ENCODE measurements at places on chromosomes 1 and 21.

GRCh38 chr1:229091721-229092136 is 179.2 kb upstream of the RAB4A start:
- DNase-seq = no peak

DNA sequence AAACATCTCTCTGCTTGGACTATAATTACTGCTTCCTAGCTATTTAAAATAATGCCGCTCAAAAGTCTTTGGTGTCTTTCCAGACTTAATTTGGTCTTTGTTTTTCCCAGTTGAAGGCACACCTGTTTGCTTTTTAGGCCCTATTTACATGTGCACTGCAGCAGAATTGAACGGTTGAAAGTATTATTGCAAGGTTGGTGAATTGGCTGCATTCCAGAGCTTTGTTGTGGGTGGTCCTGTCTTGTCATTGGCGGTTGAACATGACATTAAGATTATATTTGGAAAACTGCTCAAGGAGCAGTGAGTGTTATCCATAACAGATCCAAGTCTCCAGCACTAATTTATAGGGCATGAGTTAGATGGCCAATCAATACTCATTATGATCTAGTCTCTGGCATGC is 656.3 kb downstream of the PTPRC start:
- DNase-seq = no peak

GRCh38 chr1:160534823-160535605 is 12.0 kb upstream of the SLAMF6 start:
- no peak for DNase-seq

DNA sequence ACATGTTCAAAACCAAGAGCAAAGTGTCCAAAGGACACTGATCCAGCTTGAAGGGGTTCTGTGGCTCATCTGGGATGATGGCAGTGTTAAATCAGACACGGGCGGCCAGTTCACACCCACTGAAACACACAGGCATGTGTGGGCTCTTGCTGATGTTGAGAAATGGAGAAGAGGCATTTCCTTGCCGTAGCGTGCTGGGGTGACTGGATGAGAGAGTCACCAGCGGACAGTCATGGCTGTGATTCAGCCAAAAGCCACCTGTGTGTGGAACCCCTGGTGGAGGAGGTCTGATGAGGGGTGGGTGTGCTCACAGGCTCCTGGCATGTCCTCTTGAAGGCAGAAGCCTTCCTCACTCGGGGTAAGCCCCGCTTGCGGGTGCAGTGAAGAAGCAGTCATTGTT is 7.2 kb downstream of the C1orf35 start:
- DNase-seq = no peak

- DNase-seq = no peak
These were observed 1.4 kb downstream of the MAGI3 start for GRCh38 chr1:113391649-113392271.

- DNase-seq = no peak
These were observed 106.5 kb downstream of the UCHL5 start for GRCh38 chr1:192952646-192953045.

DNA sequence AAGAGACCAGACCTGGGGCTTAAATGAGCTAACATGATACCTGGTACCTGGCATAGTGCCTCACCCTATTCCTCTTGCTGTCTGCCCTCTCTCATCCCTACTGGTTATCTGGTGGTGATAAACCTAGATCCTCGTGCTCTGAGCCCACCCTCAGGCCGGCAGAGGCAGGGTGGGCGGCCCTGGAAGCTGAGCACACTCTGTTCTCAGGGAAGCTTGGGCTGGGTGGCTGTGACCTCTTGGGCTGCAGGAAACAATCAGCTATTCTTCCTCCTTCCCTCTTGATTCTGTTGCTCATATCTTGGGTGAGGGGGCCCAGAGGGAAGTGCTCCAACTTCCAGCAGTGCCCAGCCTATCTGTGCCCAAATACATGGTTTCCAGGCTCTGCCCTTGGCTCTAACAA is 42.0 kb downstream of the SDC3 start:
- DNase-seq = no peak

DNA sequence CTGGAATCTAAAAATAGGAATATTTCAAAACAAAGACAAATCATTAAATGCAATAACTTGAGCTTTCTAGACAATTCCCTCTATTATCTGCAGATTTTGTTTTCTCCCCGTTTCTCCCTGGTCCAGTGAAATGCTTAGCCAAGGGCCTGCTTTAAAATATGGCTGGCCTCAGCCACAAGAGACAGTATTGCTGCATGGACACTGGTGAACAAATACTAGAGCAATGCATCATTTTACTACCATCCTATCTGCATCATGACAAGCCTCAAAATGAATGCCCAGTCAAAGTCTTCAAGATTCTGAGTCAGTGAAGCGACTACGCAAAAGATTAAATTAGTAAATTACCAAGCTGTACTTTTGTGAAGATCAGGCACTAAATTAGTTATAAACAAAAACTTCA is 80.5 kb downstream of the ENAH start:
- DNase-seq = no peak

GRCh38 chr1:38285807-38286530 is 239.4 kb upstream of the POU3F1 start:
- DNase-seq = no peak

- DNase-seq = no peak
These were observed 42.8 kb downstream of the PRDM15 start for GRCh38 chr21:41836166-41837015.

DNA sequence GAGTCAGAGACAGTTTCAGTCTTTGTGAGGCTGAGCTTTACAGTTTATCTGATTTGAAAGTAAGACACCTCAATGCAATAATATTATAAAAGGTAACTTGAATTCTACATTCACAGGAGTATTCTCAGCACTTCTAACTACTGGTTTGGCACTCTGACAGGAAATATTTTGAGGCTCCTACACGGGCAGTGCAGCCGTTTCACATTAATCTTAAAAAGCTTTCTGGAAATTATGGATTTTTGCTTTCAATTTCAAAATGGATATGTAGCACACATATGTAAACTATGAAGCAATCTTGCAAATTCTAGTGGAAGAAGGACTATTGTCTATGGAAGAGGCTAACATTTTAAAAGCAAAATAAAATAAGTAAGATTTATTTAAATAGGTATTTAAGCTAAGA is 262.9 kb upstream of the SNX7 start:
- no peak for DNase-seq

GRCh38 chr1:67721112-67721511 is 36.1 kb downstream of the GADD45A start:
- no peak for DNase-seq

DNA sequence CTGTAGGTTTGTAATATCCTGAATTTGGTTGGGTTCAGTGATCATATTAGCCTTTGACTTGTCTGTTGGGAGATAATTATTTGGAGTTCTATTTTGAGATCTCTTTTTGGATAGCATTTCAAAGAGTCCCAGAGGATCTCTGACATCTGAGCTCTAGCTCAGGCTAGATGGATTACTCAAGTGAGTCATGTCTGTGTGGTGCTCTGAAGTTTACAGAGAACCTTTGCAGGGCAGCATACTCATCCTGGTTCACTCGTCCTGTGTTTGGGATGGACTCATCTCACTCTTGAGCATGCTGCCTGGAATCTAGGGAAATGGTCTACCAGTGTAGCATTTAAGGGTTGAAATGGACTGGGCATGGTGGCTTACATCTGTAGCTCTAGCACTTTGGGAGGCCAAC is 29.4 kb upstream of the BMP8A start:
- peak; percentile 6 for DNase-seq

- DNase-seq = peak; percentile 69
These were observed 135.1 kb upstream of the PTGFR start for GRCh38 chr1:78355656-78356055.

GRCh38 chr1:84107955-84108354 is 36.1 kb upstream of the PRKACB start:
- no peak for DNase-seq

DNA sequence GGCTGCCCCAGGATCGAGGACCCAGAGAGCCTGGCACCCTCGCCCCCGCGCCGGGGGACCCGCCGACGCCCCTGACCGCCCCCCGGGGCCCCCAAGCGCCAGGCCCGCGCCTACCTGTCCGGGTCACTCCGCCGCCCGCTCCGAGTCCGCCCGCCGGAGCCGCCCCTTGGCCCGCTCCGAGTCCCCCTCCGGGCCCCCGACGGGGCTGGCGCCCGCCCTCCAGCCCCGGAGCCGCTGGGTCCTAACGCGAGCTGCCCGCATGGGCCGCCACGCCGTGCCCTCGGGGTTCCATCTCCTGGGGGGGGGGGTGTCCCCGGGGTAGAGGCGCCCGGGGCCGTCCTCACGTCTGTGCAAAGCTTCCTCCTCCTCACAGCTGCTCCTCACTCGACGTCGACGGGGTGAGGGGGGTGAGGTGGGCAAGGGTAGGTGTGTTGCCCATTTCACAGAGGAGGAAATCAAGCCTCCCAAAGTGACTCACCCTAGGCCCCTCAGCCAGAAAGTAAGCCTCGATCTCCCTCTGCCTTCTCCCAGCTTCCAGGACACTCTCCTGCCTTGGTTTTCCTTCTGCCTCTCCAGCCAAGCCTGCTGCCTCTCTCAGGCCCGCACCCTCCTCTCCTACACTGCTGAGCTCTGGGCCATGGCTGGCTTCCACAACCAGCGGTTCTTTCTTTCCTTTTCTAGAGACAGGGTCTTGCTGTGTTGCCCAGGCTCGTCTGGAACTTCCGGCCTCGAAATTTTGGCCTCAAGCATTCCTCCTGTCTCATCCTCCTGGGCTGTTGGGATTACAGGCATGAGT is at the start of gene MFAP2:
TSS of gene MFAP2 (minus strand) at position 148 of the 796 bp plus-strand sequence. CDS start 2,347 bp downstream, outside the sequence.
- no peak for DNase-seq

GRCh38 chr1:56330391-56331026 is 248.9 kb downstream of the PLPP3 start:
- DNase-seq = peak; percentile 41

Measured in fibroblast of the conjunctiva (primary cell).